ENCODE measurements at places on chromosomes 5 and 9.

GRCh38 chr9:108643731-108644510 is 211.9 kb downstream of the ACTL7B start:
- no peak for DNase-seq

DNA sequence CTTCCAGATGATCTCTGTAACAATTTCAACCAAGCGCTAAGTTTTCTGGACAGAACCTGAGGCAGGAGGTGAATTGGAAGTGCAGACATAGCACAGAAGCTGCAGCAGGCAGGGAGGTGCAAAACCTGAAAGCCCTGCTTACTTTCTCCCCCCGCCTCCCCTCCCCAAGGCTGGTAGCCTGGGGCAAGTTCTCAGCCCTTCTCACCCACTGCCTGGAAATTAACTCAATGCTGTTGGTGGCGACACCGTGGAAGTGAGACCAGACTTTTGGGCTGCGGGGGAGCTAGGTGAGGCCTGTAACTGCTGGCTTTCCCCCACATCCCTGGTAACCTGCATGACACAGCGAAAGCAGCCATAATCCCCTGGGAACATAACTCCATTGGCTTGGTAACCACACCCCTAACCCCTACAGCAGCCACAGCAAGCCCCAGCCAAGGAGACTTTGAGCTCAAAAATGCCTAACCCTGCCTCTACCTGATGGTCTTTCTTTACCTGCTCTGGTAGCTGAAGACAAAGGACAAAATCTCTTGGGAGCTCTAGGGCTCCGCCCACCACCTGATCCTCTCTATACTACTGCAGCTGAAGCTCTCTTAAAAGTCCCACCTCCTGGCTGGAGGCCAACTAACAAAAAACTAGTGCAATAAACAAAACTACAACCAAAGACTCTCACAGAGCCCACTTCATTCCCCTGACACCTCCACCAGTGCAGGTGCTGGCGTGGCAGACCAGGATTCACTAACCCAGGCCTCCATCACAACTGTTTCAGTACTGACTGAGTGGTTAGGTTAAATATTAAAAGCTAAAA is 11.9 kb upstream of the OR13C8 start:
- DNase-seq: no peak

DNA sequence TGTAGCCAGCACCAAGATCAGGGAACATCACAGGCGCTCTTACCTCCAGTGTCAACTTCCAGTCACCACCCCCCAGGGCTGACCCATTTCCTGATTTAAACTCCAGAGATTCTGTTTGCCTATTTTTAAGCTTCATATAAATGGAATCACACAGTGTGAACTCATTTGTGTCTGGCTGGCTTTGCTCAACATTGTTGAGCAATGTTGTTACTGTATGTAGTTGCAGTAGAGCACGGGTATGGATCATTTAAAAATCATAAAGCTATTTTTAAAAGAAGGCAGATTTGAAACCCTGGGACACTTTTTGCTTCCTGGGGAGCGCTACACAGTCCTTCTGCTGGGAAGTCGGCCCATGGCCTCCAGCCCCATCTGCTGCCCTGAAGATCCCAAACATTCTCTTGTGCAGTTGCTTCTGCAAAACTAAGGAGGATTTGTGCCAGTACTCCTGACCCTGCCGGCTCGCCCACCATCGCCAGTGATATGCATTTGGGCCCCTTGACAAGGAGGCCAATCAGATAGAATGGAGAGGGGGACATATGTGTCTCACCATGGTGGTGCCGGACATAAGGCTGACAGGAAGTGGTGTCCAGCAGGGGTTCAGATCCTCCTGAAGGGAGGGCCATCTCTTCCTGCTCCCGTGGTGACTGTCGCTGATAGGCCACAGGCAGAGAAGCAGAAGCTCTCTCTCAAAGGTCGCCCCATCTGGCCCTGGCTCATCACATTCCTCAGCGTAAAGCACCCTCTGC is 13.3 kb downstream of the DCANP1 start:
- no peak for DNase-seq

- DNase-seq: no peak
Observed at GRCh38 chr9:27247756-27248155, 49.2 kb downstream of the EQTN start.

DNA sequence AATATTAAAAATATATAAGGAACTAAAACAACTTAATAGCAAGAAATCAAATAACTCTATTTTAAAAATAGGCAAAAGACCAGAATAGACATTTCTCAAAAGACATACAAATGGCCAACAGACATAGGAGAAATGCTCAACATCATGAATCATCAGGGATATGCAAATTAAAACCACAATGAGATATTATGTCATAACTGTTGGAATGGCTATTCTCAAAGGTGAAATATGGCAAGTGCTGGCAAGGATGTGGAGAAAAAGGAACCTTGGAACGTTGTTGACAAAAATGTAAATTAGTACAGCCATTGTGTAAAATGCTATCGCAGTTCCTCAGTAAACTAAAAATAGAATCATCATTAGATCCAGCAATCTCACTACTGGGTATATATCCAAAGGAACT is 468.5 kb downstream of the NFIB start:
- no peak for DNase-seq
